Activated CD4-positive, alpha-beta T cell treated with anti-CD3 and anti-CD28 coated beads, Interleukin-2, amount 50 U/mL, for 4 hours (primary cell): ENCODE measurements at places on chromosomes 4 and X.

DNA sequence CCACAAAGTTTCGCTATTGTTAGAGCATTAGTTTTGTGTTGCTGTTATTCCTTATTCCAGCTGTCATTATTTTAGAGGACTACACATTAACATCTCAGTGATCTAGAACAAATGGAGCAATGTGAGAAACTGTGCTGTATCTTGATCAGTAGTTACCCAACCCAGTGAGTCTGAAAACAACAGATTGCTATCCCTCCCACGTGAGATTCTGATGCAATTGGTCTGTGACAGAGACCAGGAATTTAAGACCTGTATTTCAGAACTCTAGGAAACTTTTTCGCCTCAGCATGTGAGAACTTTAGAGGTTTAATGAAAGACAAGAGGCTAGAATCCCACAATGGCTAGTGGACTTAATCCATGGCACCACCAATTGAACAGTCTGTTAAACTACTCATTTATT lies 35.7 kb upstream of the CDS1 start:
- DNase-seq: no peak

- no peak for DNase-seq
Observed at GRCh38 chr4:111847296-111848008, 297.8 kb upstream of the FAM241A start.

DNA sequence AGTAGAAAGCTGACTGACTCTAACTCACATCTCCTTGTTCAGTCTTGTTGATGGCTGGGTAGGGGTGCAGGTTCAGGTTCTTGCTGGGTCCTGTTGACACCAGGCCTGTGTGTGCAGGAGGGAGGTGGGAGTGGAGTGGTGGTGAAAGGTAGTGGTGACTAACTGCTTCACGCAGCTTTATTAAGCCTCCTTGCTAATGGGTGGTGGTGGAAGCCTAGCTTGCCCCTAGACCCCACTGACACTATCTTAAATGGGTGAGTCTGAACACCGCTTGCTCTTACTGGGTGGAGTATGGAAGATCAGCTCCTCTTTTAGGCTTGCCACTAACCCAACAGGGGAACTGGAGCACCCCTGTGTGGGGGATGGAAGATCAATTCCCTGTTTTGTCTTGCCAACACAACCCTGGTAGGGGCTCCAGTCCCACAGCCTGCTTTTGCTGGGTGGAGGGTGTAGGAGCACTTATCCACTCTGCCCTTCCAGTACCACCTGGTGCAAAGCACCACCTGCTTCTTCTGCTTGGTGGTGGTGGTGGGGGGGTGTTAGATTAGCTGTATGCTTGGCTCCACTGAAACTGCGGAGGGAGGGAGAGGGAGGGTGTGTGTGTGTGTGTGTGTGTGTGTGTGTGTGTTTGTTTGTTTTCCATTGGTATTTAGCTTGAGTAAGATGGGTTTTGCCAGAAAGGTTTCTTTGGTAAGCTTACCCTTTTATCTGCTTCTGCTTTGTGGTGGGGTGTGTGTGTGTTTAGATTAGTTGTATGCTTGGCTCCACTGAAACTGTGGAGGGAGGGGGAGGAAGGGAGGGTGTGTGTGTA lies 25.6 kb downstream of the KDM6A start:
- no peak for DNase-seq

- no peak for DNase-seq
Observed at GRCh38 chr4:155974996-155975395, 21.3 kb upstream of the CTSO start.

DNA sequence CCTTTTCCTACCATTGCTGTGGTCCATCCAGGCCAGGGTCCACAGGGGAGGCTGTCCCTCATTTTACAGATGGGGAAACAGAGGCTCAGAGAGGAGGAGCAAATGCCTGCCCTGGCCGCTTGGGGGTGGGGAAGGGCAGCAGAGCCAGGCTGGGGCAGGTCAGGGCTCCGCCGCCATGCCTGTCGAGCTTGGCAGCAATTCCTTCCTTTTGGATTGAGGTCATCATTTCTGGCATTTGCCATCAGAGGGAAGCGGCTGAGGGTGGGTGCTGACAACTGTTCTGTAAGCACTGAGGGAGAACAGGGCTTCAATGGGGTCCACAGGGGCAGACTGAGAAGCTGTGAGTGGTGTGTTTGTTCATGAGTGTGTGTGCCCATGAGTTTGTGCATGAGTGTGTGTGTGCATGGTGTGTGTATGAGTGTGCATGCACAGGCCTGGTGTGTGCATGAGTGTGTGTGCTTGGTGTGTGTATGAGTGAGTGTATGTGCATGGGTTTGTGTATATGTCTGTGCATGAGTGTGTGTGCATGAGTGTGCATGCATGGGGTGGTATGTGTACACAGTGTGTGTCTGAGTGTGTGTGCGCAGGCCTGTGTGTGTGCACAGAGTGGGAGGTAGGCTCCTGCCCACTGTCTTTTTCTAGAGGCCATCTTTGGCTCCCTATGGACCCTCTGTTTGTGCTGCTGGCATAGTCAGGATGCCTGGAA lies 115.2 kb downstream of the SORCS2 start:
- DNase-seq: no peak

DNA sequence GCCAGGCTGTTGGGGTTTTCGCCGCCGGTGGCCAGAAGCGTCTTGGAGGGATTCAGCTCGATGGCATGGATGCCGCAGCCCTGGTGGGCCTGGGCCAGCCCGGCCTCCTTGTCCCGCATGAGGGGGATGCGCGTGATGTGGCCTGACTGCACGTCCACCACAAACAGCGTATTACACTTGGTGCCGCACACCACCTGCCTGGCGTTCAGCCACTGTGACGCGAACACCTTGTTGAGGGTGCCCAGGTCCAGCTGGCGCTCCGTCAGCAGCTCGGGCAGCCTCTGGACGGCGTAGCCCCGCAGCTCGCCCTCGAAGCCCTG lies 728 bp downstream of the DCAF12L2 start:
- no peak for DNase-seq

DNA sequence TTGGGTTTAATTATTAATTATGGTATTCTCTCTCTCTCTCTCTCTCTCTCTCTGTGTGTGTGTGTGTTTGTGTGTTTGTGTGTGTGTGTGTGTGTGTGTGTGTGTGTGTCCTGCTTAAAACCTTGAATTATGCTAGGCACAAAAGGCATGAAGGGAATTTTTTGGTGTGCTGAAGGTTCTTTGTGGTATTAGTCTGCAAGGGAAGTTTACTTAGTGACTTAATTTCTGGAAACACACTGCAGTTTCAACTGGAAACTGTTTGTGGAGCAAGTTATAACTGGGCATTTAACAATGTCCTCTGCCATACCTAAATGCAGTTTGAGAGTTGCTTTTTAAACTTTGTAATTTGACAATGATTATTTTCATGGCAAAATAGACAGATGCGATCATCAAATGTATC lies 111.7 kb downstream of the FRMPD4 start:
- no peak for DNase-seq
